ENCODE measurements at places on chromosomes 4 and X.

GRCh38 chr4:73725985-73726384 is 14.4 kb upstream of the CXCL8 start:
- DNase-seq, result no peak

GRCh38 chr4:164383358-164384220 is 370.3 kb upstream of the SMIM31 start:
- DNase-seq, result no peak

DNA sequence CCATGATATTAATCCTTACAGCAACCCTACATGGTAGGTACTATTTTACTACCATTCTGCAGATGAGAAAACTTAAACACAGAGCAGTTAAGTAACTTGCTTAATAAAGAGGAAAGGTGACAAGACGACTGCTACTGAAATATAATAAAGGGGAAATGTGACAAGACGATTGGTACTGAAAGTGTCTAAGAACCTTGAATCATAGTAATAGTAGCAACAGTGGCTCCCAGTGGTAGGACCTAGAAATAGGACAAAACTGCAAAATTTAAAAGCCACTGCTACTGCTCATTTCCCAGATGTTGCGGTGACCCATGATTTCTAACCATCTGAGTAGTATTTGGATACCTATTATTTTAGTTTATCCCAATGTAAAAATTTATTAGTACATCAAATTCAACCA is 89.5 kb downstream of the TASL start:
- no peak for DNase-seq

DNA sequence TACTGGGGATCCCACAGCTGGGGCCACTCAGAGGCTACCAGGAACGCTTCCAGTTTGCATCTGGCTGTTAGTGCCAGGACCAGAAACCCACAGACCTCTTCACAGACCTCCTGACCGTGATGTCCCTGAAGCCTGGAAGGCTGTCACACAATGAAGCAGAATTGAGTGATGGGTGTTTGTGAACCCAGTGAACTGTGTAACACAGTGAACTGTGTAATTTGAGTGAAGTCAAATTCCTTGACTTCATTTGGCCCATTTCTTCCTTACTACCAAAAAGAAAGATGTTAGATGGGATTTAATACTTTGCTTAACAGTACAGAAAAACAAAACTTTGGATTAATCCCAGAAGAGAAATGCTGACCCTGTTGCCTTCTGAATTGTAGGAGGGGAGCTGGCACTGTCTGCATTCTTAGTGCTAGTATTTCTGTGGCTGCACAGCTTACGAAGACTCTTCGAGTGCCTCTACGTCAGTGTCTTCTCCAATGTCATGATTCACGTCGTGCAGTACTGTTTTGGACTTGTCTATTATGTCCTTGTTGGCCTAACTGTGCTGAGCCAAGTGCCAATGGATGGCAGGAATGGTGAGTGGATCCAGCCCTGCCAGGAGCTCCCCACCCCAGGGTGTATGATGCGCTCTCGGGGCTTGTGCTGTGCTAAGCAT is 17.8 kb downstream of the SRD5A3 start:
- no peak for DNase-seq

DNA sequence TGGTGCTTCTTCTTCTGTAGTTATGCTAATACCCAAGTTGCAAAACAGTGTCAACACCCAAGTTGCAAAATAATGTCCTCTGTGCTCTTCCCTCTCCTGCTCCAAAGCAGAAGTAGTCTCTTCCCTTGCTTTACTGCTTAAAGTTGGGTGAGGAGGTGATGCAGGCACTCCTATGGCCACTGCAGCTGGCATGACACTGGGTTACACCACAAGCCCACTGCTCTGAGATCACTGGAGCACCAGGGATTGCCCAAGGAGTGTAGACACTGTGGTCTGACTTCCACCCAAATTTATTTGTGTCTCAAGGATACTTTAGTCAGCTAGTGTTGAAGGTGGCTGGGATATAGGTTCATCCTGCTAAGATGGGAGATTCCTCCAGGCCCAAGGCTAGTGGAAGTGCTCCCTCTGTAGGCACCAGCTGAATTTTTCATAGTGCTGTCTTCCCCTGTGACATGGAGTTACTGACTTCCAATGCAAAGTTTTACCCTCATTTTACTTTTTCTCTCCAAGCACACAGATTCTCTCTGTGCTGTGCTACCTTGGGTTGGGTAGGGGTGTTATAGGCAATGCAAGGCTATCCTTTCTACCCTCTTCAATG is 196.2 kb upstream of the TENT5D start:
- DNase-seq, result no peak
